Sciatic nerve (tissue), 2 donors: ENCODE measurements at places on chromosomes 16 and 17. TPM values are rescaled to one million over a fixed set of nuclear protein-coding genes. Genes with fewer than 3 reads are reported as not detected.

HS3ST3A1 gene
- 1.0 TPM for total RNA-seq

GRCh38 chr16:83906683-83907082, 7.8 kb downstream of the MLYCD start:
- DNase-seq: no peak

DNA sequence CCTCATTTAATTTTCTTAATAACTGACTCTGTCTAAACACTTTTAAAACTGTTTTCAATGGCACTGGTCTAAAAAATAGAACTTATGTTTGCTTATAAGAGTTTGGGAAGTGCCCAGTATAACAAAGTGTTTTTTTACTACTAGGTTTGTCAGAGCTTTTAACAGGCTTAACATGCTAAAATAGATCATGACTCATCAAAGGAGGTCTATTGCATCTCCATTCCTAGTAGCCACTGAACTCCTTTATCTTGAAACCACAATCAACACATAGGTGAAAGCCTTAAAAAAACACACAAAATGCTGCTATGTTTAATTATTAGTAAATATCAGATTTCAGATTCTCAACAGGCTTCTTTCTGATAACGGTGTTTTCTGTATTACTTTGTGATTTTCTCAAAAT, 196.4 kb upstream of the KIF2B start:
- no peak for DNase-seq

SLC38A8 gene
- not detected for total RNA-seq

GRCh38 chr17:15184872-15185624, 80.1 kb downstream of the PMP22 start:
- DNase-seq: no peak

DNA sequence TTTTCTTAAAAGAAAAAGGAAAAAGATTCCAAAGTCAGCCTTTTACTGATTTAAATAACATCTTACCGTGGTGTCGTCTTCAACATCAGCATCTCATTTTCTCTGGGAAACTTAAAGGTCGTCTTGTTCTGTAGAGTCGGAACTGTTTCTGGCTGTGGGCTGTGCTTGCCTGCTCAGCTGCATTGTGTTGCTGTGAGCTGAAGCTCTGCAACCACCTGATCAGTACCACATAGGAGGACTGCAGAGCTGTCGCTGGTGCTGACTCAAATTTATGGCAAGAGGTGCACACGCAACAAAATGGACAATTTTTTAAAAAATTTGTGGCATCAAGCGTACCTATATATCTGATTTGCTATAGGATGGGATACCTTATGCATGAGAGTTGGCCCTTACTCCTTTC, at the start of gene OMG:
OMG (minus strand) TSS at position 150 of the 400 bp plus-strand sequence. CDS start 908 bp downstream, outside the sequence.
- DNase-seq: no peak

DNA sequence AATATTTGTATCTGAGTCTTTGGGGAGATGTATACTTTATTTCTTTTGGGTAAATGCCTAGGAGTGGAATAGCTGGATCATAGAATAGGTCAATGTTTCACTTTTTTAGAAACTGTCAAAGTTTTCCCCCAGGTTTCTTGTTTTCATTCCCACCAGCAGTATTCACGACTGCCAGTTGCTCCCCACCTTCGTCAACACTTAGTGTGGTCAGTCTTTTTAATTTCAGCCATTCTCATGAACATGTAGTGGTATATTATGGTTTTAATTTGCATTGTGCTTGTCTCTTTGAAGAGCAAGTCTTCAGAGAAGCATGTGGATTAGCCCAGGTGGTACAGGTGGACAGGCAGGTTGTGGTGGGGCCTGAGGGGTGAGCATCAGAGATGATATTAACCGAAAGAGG, 53.8 kb downstream of the TEKT5 start:
- DNase-seq: no peak

GRCh38 chr17:14294876-14295275, 6.0 kb upstream of the HS3ST3B1 start:
- DNase-seq: no peak

DNA sequence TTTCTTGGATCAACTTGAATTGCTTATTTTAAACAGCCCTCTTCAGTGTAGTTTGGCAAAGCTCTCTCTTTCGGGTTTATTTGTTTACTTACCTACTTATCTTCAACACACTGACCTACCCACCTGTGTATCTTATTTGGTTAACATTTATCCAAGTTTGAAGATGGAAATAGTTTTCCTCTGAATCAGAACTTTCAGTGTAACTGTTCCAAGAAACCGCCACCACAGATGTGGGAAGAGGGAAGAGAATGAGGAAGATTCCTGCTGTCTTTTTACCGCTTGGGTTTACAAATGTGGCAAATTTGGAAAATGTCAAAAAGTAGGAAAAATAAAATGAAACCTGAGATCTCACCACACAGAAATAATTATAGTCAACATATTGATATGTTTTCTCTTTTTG, 115.8 kb downstream of the MSI2 start:
- no peak for DNase-seq

HEATR9 gene
- 0.27 TPM for total RNA-seq

DNA sequence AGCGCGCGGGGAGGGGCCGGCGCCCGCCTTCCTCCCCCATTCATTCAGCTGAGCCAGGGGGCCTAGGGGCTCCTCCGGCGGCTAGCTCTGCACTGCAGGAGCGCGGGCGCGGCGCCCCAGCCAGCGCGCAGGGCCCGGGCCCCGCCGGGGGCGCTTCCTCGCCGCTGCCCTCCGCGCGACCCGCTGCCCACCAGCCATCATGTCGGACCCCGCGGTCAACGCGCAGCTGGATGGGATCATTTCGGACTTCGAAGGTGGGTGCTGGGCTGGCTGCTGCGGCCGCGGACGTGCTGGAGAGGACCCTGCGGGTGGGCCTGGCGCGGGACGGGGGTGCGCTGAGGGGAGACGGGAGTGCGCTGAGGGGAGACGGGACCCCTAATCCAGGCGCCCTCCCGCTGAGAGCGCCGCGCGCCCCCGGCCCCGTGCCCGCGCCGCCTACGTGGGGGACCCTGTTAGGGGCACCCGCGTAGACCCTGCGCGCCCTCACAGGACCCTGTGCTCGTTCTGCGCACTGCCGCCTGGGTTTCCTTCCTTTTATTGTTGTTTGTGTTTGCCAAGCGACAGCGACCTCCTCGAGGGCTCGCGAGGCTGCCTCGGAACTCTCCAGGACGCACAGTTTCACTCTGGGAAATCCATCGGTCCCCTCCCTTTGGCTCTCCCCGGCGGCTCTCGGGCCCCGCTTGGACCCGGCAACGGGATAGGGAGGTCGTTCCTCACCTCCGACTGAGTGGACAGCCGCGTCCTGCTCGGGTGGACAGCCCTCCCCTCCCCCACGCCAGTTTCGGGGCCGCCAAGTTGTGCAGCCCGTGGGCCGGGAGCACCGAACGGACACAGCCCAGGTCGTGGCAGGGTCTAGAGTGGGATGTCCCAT, 232.8 kb downstream of the SEC14L1 start:
- peak; percentile 80 for DNase-seq

LGALS9B gene
- not detected for total RNA-seq

TRPV3 gene
- total RNA-seq: 13.0 TPM

GRAP gene
- total RNA-seq: 6.2 TPM

DNA sequence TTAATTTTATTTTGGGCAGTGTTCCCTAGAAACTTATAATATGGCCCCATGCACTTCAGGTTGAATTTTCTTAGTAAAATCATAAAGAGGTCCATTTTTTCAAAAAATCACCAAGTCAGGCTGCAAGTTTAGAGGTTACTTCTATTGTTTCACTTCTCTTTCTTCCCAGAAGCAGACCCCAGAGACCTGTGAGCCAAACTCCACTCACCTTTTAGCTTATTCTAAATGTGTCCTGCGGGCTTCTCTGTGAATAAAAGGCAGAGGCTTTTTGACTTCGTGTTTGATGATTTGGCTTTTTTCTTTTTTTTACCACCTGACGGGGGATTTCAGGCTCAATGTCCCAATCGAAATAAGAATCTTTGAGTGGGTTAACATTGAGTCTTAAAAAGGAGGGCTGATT, 7.4 kb downstream of the PRKCB start:
- DNase-seq: no peak

GRCh38 chr17:73066148-73066884, 26.2 kb downstream of the SLC39A11 start:
- DNase-seq: peak; percentile 14

BFAR gene
- total RNA-seq: 50.3 TPM

RHBDF1 gene
- 116 TPM for total RNA-seq

DNA sequence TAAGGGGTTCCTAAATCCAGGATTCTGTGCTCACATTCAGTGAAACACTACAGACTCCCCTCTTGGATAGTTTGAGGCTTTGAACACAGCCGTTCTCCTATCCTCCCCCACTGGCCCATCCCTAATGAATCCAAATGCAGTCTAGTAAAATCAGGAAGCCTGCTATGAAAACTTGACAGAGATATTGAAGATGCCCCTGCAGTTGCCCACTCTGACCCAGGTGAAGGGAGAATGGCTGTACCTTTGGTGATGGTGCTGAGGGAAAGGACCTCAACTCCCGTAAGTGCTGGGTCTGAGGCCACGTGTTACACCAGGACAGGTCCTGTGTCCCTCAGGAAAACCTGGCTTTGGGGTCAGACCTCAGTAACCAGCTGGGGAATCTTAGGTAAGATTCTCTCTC, 54.4 kb downstream of the SF3B3 start:
- peak; percentile 21 for DNase-seq

MRPL27 gene
- total RNA-seq: 41.2 TPM

PNMT gene
- 1.3 TPM for total RNA-seq

DNA sequence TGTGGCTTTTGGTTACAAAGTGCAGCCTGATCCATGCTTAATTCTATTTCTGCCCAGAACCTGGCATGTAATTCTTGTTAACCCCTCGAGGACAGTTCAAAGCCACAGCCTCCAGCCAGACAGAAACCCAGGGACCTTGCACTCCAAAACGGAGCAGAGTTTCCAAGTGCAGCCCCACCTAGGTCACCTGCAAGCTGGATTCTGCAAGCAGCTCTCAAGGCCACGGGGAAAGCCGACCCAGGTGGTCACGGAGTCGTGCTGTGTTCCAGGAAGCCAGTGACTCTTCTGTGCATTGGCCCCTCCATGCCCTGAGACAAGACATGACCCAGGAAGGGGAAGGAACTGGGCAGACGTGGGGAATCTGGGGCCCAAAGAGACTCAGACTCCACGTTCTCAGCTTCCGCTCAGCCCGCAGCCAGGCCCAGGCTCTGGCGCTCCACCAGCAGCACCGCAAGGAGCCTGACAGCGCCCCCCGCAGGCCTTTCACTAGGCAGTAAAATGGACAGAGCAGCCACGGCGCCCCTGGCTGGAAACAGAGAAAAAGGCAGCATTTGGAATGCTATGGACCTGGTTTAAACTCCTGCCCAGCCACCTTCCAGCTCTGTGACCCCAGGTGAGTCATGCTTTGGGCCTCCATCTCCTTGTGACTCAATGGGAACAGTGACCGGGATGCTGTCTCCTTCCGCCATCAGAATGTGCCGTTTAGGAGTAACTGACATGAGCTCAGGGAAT, 27.3 kb upstream of the GSG1L start:
- no peak for DNase-seq

DNA sequence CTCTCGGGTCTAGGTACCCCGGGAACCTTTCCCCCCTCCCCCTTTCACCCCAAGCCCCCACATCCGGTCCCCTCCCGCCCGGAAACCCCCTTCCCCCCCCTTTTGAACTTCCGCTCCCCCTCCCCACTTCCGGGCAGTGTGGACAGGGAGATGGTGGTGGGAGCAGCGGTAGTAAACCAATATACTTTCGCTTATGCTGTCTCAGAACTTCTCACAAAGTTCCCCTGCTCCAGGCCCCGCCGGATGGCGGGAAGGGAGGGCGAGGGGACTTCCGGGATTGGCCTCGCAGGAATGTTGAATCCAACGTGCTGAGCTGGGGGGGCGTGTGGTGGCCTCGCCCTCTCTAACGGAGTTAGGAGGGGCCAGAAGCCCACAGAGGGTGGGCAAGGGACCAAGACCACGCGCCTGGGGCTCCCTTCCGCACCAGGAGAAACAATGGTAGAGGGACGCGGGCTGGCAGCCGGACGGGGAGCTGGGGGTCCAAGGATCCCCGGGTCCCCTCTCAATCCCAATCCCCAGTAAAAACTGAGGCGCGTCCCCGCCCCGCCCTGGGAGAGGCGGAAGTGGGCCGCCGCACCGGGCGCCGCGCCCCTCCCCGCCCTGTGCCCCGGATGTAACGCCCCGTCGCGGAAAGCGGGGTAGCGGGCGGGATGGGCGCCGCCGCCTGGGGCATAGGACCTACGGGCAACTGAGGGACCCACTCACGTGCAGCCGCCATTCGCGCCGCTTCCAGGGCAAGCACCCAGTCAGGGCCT, 742 bp downstream of the PFN1 start:
- peak; percentile 77 for DNase-seq

DNA sequence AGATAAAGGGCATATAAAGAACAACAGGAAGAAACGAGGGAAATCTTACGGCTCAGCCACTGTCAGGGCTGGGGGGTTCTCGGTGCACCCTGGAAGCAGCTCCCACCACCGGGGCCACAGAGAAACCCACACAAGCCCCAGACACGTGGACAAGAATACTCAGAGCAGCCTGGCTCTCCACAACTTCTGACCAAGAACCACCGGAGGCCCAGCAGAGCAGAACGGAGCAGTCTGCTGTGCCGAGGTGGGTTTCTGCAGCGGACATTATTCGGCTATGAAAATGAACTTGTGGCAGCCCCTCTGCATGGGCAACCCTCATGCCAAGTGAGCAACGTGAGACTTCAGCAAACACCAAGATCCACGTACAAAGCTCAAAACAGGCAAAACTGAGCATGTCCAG, 6.8 kb downstream of the DNASE1 start:
- DNase-seq: no peak

DNA sequence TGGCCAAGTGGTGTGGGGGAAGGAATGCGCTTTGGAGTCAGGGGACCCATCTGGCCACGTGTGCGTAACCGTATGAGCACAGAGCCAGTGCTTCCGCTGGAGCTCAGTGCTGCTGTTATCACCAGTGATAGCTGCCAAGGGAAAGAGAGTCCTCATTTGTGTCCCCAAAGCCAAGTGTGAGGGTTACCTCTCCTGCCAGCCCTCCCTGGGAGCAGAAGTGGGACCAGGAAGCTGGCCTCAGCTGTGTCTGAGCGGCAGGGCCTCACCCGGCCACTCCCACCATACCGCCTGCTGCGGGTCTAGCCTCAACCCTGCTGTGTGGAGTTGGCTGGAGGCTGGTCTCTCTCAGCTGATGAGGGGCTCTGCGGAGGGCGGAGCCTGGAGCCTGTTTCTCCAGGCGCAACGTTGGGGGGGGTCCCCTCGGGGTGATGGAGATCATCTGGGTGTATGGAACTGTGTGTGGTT, 44.5 kb downstream of the MEAK7 start:
- peak; percentile 28 for DNase-seq

NKD1 gene
- total RNA-seq: 37.0 TPM

DNA sequence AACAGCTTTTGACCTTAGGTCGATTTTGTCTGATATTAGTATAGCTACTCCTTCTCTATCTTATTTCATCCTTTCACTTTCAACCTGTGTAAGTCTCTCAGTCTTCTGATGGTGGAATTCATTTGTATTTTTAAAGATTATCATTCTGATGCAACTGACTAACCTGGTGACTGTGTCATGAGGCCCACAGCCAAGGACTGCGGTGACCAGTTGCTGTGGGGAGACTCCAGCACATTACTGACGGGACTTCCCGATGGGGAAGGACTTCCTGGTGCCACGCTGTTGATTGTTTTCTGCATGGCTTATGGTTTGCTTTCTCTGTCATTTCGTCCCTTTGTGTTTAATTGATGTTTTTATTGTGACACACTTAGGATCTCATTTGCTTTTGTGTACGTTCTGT, 34.2 kb downstream of the RMI2 start:
- no peak for DNase-seq
